A172 (cell line): ENCODE measurements at places on chromosomes 6 and 20. TPM values are rescaled to one million over a fixed set of nuclear protein-coding genes. Genes with fewer than 3 reads are reported as not detected.

GABRR2 gene
- total RNA-seq, result not detected in 2 replicates

RBBP8NL gene
- not detected in 2 replicates for total RNA-seq

GNMT gene
- total RNA-seq, result 0.24 TPM in 1 of 2 replicates, not detected in the other

FAM83C gene
- 0.24 TPM in 1 of 2 replicates, not detected in the other for total RNA-seq

COL20A1 gene
- total RNA-seq, result 0.36 TPM in 1 of 2 replicates, not detected in the other

ALDH5A1 gene
- 2.2 and 5.1 TPM in 2 replicates for total RNA-seq

MAP7 gene
- total RNA-seq, result 1.0 and 1.1 TPM in 2 replicates

TRIM40 gene
- total RNA-seq, result not detected in 2 replicates

MDFI gene
- total RNA-seq, result not detected in 2 replicates

GNAS-AS1 gene
- total RNA-seq, result 1.1 and 1.8 TPM in 2 replicates

MEP1A gene
- total RNA-seq, result not detected in 2 replicates

CENPQ gene
- 26.0 and 32.8 TPM in 2 replicates for total RNA-seq

ESR1 gene
- 0.02 TPM in 1 of 2 replicates, not detected in the other for total RNA-seq

DNA sequence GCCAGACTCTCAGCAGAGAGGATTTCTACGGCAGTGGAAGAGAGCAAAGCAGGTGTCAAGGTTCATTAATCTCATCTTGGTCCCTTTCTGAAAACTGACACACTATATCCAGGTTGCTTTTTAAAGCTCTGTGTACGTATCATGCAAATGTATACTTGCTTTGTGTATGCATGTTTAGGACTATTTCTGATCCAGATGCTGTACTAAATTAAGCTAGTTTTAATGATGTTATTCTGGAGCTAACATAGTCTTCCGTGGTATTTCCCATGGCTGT lies 59.2 kb upstream of the SNX9 start:
- no peak for DNase-seq

- DNase-seq, result no peak
Measured at GRCh38 chr20:2741881-2742280, 49.3 kb downstream of the EBF4 start.

DNA sequence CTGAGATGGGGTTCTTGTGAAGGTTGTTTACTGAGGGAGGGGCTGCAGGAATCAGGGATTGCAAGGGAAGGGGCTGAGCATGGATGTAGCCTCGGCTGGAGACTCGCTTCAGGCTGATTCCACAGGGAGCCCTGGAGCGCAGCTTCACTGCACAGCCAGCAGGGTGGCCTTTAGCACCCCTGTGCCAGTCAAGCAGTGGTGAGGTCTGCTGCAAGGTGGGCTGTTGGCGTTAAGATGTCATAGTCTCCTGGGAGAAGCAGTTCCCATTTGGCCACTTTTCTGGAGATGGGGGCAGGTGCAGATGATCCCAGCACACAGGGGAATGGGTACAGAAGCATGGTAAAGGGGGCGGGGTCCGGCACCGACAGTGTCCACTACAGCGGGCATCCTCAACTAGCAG lies 126.3 kb downstream of the TOX2 start:
- no peak for DNase-seq

GRCh38 chr6:106972500-106972899 lies 2.0 kb downstream of the CD24 start:
- no peak for DNase-seq

GRCh38 chr6:3324262-3324942 lies 65.7 kb downstream of the PSMG4 start:
- peak; percentile 97 for DNase-seq

DNA sequence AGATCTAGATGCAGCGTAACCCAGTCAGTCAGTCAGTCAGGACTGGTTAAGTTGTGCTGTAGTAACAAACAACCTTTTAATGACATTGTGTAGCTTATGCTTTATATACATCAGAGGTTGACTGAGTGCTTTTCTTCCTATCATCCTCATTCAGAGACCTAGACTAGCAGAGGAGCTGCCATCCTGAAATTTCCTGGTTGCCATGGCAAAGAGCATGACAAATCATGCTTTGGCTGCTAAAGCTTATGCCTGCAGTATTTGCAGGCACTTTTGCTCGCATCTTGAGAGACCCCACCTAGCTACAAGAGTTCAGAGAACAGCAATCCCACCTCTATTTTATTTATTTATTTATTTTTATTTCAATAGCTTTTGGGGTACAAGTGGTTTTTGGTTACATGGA lies 244.0 kb downstream of the BTBD3 start:
- DNase-seq, result no peak

- DNase-seq, result no peak
Measured at GRCh38 chr6:39304951-39305350, 9.3 kb downstream of the KCNK17 start.

DNA sequence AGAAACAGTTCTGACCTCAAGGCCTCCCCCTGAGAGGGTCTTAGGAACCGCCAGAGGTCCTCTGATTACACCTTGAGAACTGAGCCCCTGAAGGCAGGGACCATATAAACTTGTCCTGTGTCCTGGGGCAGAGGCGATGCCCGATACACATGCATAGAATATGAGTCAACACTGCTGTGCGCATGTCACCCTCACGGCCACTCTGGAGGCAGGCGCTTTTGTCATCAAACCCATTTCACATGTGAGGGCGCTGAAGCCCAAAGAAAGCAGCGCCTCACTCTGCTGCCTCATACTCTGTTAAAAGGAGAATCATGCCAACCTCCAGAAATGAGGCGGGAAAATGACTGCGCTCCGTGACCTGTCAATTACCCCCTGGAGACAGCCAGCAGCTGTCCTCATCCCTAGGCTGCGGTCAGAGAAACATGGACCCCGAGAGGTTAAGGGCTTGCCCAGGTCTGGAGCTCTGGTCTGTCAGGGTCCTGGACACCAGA lies 158.3 kb downstream of the GRM4 start:
- no peak for DNase-seq

DNA sequence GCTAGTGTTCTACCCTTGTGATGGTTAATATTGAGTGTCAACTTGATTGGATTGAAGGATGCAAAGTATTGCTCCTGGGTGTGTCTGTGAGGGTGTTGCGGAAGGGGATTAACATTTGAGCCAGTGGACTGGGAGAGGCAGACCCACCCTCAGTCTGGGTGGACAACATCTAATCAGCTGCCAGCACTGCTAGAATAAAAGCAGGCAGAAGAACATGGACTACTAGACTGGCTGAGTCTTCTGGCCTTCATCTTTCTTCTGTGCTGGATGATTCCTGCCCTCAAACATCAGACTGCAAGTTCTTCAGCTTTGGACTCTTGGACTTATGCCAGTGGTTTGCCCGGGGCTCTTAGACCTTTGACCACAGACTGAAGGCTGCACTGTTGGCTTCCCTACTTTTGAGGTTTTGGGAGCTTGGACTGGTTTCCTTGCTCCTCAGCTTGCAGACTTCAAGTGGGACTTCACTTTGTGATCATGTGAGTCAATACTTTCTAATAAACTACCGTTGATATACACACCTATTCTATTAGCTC lies 50.1 kb downstream of the SDHAF4 start:
- no peak for DNase-seq

DNA sequence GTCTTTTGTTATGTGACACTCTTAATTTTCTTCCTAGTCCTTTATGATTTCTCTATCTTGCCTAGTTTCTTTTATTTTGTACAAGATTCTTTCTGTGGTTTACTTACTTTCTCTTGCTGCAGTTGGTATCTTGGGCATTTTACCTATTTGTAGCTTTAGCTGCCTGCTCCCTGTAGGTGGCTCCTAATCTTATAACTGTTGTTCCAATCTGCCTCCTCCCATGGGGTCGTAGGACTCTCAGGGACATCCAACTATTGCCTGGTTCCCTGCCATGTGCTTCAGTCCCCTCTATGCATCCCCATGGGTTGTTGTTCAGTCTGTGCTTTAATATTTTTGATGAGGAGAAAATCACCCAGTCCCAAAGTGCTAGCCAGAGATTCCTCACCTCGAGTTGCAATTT lies 31.4 kb downstream of the RIN2 start:
- DNase-seq, result no peak

DNA sequence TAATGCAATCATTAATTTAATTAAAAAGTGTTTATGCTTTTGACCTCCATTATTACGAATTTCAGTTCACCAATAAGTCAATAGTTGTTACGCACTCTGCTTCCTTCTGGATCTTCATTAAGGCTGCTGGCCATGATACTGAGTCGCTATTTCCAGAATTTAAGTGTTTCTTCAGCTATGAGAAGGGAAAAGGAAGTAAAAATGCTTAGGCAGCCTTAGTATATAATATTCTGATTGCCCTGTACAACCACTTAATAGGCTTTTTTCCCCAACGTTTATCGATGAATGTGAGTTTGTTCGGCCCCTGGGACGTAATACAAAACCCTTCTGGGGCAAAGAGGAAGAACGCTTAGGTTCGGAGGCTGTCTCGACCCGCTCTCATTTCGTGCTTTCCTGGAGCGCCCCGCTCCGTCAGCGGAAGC lies 644 bp downstream of the OARD1 start:
- DNase-seq, result no peak

- no peak for DNase-seq
Measured at GRCh38 chr6:101393251-101393828, at the start of gene GRIK2. TSS of gene GRIK2 (plus strand) at chr6:101393708.

GRCh38 chr6:108521616-108522107 lies 39.1 kb upstream of the FOXO3 start:
- no peak for DNase-seq

DNA sequence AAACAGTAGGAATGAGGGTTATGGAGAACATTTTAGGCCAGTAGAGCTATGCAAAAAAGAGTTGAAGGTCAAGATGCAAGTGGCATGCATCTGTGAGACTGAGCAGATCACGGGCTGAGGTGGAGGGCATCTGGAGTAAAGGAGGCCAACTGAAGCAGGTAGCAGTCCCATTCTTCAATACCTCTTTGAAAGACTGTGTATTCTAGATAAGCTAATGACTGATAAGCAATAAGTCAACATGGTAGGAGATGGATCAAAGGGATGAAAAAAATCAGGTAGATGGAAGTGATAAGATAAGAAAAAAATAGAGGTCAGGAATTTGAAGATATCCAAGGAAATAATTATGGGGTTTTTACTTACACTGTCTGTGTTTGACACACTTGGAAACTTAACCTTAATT lies 55.6 kb downstream of the ARMC2 start:
- no peak for DNase-seq

DNA sequence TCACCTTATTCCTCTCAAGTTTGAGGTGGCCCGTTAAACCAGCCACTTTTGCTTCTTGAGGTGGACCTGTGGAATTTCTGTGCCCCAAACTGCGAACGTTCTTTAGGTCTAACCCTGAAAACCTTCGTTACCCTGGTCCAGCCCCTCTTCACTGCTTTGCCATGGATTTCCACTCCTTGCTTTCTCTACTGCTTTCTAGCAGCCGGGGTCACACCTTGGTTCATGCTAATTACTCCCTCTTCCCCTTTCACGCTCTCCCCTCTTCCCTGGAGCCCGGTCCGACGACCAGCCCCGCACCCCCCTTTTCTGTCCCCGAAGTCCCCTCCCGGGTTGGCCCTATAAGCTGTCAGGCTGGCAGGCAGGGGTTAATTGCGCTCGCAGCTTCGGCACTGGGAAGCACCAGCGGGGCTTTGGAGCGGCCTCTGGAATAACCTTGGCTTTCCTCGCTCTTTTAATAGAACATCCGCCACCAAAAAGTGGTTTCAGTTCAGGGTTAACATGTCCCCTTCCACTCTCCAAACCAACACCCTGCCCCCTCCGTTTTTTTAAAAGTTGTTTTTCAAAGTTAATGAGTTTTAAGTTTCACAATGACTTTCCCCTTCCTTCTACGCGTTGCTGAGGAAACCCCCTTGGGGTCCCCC lies 1.4 kb upstream of the HIVEP1 start:
- peak; percentile 61 for DNase-seq

GRCh38 chr6:156884306-156884705 lies 107.1 kb downstream of the ARID1B start:
- no peak for DNase-seq

DNA sequence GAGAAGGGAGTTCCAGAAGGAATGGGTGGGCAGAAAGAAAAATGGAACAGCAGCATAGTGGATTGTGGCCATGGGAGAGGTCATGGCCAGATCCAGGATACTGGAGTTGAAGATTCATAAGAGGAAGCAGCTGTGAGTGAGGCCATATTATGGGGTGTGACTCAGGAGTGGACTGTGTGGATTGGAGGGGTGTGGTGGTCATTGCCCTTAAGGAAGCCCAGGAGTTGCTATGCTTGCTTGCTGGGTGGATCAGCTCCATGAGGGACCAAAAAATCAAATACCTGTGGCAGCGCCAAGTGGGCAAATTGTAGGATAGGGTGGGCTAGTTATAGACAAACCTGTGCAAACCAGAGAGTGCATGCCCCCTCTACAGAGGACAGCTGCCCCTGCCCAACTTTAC lies 18.3 kb downstream of the LRRC1 start:
- DNase-seq, result no peak

DNA sequence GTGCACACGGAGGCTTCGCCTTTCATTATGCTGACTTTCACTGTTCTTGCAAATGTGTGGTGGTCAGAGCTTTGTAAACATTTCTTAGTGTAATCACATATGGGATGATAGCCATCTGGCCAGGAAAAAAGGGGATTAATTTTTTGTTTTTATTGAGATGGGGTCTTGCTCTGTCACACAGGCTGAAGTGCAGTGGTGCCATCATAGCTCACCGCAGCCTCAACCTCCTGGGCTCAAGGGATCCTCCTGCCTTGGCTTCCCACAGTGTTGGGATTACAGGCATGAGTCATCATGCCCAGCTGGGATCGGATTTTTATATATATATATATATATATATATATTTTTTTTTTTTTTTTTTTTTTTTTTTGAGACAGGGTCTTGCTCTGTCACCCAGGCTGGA lies 11.0 kb upstream of the TIAM2 start:
- DNase-seq, result peak; percentile 18

DNA sequence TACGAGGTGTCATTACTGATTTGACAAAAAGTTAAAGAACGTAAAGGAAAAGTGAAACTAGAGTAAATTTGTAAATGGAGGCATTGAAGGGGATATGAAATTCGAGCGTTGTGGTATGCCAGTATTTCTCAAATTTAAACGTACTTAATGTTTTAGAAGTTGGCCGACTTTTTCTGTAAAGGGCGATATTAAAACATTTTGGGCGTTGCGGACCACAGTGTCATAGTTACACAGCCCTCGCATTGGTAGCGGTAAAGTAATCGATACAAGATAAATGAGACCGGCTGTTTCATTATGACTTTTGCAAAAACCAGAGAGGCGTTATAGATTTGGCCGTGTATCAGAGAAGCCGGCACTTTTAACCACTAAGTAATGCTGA lies 39.6 kb downstream of the OR2B2 start:
- DNase-seq, result no peak

DNA sequence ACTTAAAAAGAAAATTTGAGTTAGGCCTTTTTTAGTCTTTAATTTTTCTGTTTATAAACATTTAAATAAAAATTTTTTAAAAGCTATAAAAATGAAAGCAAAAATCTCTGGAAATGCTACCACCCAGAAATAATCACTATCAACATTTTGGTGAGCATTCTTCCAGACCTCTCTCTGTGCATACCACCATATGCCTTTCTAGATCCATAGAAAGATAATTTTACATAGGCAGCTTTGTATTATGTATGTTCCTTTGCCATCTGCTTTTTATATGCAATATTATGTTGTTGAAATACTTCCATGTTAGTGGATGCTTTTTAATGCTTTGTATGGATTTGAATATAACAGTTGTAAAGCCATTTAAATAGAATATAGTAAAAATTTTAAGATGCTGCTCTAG lies 496.7 kb upstream of the HTR1E start:
- DNase-seq, result no peak
